Coronary artery (tissue), 2 donors: ENCODE measurements at places on chromosomes 11 and 22.

GRCh38 chr11:293271-293851 lies 4.4 kb downstream of the PGGHG start:
- DNase-seq = no peak

- no peak for DNase-seq
These were observed 4.6 kb downstream of the TMEM9B start for GRCh38 chr11:8959546-8960166.

DNA sequence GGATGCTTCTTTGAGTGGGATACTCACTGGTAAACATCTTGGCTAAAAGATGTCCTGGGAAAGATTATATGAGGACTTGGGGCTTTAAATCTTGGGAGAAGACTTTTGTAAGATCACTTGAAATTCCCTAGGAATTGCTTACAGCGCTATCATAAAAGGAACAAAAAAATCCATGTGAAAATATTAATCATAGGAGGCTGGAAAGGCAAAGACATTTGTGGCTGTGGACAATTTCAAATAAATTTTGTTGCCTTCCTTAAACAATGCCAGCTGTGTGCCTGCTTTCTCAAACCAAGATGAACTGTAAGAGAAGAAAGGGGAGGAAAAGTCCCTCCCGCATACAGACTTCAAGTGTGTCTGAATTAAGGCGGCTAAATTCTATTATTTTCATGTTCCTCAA lies 75.6 kb downstream of the SNX19 start:
- no peak for DNase-seq

GRCh38 chr22:29994027-29994715 lies 86.1 kb upstream of the HORMAD2 start:
- no peak for DNase-seq
